ENCODE measurements at places on chromosomes 16 and 17. TPM values are rescaled to one million over a fixed set of nuclear protein-coding genes. Genes with fewer than 3 reads are reported as not detected.

The PAFAH1B1 gene
- 33.6 TPM for total RNA-seq

DNA sequence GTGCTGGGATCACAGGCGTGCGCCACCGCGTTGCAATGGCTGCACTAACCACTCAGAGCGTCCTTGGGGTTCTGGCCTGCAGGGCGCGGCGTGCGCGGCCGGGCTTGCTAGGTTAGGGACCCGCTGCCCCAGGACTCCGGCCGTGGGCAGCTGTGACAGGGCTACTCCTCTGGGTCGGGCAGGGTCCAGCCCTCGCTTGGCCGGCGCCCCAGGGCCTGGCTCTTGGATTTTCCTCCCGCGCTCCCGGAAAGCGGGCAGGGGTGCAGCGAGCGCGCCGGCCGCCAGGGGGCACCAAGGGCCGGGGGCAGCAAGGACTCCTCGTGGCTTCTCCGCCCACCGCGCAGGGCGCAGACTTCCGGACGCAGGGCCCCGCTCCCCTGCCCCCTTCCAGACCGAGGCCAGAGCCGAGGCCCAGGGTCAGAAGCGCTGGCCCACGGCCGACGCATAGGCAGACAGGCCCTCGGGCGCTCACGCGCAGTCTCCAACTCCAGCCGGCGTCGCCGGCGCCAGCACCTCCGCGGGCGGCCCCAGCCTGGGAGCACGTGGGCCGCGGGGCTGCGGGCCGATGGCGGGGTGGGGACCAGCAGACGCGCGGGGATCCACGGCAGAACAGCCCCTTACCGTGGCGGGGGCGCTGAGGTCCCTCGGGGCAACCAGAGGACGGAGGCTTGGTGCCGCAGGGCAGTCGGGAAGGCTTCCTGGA lies 355 bp downstream of the TLE7 start:
- no peak for DNase-seq

The SMIM36 gene
- total RNA-seq: not detected

DNA sequence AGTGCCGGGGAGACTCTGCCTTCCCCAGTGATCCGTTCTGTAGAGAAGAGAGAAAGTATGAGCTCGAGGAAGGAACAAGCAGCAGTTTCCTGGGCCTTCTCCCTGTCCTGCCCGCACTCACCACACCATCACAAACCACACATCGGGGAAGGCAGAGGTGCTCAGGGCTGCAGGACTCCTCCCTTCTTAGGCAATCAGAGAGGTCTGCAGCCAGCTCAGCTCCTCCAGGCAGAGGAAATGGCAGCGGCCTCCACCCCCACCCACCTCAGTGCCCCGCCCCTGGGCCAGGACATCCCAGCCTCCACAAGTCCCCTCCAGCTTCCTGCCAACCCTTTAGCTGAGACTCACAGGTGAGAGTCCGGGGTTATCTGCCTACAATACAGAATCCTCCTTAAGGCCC lies 2.0 kb downstream of the ZNF319 start:
- no peak for DNase-seq

The SMPD3 gene
- total RNA-seq: 5.5 TPM

The PPP4C gene
- total RNA-seq: 21.7 TPM

Data from pancreas (tissue), 10 donors.